Activated naive CD4-positive, alpha-beta T cell treated with anti-CD3 and anti-CD28 coated beads, Interleukin-2, amount 50 U/mL, for 72 hours (primary cell): ENCODE measurements at places on chromosomes 7 and 10.
A peak's percentile ranks its signal among the peaks of the same experiment; 100 is the strongest.

- no peak for DNase-seq
Measured at GRCh38 chr7:80957226-80957777, 38.5 kb upstream of the SEMA3C start.

- no peak for DNase-seq
Measured at GRCh38 chr7:18425227-18425626, 70.3 kb upstream of the HDAC9 start.

DNA sequence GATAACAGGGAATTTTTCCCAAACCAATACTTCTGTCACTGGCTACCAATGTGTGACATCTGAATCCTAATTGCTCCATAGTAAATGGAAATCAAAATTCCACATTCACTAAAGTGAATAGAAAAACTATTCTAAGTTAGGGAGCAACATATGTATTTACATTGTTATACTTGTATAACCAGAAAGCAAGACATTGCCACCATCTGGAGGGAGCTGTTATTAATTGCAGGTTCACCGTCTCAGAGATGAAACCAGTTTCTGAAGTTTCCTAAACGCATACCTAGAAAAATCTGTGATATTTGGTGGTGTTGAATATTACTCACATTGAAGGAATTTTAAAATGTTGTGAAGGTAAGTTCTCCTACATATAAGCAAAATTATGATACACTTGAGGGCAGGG is 390.1 kb downstream of the NXPH1 start:
- DNase-seq: no peak

DNA sequence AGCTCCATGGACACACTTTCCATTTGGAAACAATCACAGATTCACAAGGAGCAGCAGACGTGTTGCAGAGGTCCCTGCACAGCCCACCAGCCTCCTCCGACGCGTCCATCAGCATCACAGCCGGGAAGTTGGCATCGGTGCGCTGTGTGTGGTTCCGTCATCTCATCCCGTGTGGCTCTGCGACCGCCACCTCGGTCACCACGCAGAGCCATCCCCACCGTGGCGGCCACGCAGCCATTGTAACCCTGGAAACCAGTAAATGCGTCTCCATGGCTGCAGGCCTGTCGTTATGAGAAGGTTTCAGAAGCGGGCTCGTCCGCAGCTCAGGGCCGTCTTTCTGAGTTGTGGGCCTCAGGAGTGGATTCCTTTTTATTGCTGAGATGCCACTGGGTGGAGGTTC is 36.0 kb downstream of the FOXK1 start:
- no peak for DNase-seq

DNA sequence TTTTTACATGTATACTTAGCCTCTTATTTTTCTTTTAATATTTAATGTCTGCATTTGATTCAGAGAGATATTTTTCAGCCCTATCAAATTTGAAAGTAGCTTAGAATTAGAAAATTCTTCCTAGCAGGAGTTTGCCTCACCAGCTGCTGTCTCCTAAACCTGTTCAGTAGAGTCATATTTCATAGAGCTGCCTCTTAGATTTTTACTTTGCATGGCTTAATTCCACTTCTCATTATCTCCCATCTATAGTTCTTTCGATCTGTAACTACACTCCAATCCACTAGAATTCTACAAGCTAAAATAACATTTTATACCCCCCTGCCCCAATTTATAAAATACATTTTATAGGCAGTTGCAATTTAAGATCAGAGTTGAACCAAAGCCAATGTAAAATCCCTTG is 227.0 kb downstream of the ANK3 start:
- DNase-seq: no peak

DNA sequence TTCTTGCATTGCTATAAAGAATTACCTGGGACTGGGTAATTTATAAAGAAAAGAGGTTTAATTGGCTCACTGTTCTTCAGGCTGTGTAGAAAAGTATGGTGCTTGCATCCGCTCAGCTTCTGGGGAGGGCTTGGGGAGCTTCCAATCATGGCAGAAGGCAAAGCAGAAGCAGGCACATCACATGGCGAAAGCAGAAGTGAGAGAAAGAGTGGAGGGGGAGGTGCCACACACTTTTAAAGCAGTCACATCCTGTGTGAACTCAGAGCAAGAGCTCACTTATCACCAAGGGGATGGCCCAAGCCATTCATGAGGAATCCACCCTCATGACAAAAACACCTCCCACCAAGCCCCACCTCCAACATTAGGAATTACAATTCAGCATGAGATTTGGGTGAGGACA is 303.5 kb downstream of the OTUD1 start:
- no peak for DNase-seq

GRCh38 chr7:4675771-4676367 is 6.2 kb upstream of the FOXK1 start:
- DNase-seq: no peak

DNA sequence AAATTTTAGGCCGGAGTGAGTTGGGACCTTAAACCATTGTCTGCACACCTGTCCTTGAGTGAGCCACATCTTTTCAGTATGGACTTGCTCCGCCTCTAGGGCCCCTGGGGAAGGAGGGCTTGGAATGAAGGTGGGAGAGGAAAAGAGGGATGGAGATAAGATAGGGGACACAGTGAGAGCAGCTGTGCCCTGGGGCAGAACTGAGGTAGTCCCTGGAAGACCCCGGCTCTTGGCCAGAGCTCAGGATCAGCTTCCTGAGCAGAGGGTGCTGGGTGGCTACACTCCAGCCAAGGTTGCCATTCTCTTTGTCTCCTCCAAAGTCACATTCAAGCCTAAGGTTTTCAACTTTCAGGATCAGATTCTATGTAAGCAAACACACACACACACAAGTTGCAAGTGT is 82.0 kb downstream of the MKI67 start:
- no peak for DNase-seq

DNA sequence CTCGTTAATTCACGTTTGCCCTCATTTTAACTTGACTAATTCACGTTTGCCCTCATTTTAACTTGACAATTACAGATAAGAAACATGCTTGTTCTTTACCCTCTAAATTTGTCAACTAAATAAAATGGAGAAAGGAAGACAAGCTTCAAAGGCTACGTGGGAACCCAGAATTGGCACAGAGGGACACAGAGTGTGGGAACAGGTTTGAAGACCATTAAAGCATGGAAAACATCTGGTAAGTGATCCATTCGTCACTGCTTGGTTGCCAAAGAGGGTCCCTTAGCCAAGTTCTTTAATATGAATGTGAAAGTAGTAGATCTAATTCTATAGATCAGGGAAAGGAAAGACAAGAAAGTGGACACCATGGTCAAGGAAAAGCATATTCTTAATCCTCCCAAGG is 57.2 kb downstream of the ITIH5 start:
- DNase-seq: no peak

DNA sequence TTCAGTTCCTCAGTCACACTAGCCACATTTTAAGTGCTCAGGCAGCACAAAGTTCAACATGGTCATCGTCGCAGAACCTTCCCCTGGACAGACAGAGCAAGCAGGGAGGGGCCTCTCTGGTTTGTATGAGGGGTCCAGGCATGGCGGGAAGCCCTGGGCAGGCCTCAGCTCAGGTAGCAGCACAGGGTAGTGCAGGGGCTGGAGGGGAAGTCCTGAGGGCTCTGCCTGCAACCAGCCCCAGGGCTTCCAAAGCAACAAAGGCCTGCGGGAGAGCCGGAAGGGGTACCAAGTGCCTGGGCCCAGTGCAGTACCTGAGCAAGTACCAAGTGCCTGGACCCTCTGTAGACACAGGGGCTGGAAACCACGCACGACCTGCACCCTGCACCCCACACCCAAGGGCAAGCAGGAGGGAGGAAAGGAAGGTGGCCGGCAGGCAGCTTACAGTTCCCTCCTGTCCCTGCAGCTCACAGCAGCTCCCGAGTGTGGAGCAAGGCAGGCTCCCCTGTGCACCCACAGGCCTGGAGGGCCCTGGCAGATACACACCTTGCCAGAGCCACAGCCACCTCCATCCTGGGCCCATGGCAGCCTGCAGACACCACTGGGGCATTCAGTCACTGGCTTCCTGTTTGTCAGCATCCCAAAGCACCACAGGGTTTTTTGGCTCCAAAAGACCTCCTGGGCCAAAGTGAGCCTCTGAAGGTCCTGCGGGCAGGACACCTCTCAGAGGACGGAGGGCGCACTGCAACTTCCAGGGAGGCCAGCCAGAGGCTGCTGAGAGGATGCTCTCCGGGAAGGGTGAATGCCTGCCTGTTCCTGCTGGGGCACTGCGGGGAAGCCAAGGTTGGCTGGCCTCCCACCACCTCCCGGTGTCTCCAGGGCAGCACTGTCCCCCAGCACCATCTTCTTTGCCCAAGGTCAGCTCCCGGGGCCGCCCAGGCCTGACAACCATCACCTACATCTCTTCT is 6.5 kb upstream of the RET start:
- no peak for DNase-seq

GRCh38 chr7:73715648-73716317 is 3.7 kb downstream of the STX1A start:
- peak; percentile 59 for DNase-seq
